ENCODE measurements at places on chromosomes 12 and 14. TPM values are rescaled to one million over a fixed set of nuclear protein-coding genes. Genes with fewer than 3 reads are reported as not detected.

The HSPA2 gene
- 40.5 TPM for total RNA-seq

The DPPA3 gene
- total RNA-seq: not detected

The GALNT16 gene
- 3.7 TPM for total RNA-seq

The CBLN3 gene
- total RNA-seq: 1.5 TPM

The ARG2 gene
- 1.6 TPM for total RNA-seq

The METTL1 gene
- 53.0 TPM for total RNA-seq

The WNT1 gene
- not detected for total RNA-seq

Measured in A549 treated with ZK216348 at 1 μM for 4 hours (cell line).